Stimulated activated CD8-positive, alpha-beta memory T cell treated with anti-CD3 and anti-CD28 coated beads, Interleukin-4, amount 100 ng/mL, for 4 hours (primary cell): ENCODE measurements at places on chromosomes 3 and 15.

GRCh38 chr3:127070776-127071175 is 87.9 kb downstream of the PLXNA1 start:
- DNase-seq = no peak

DNA sequence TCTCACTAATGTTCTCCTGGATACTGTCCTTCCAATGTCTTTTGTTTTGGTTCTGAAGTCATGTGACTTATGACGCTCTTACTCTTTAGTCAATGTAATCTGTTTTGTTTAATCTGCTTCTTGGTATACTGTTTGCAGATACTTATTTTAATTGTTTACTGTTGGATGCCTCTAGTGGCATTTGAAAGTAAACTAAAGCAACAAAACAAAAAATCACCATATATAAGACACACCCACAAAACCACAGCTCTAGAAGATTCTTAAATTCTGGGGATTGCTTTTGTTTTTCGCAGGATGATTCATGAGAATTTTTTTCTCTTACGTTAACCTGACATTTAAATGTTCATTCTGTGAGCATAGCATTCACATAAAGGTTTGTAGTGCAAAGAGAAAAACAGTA is 16.8 kb downstream of the SLC25A26 start:
- no peak for DNase-seq

- DNase-seq = no peak
These were observed 268.6 kb downstream of the RORA start for GRCh38 chr15:60960517-60960916.

DNA sequence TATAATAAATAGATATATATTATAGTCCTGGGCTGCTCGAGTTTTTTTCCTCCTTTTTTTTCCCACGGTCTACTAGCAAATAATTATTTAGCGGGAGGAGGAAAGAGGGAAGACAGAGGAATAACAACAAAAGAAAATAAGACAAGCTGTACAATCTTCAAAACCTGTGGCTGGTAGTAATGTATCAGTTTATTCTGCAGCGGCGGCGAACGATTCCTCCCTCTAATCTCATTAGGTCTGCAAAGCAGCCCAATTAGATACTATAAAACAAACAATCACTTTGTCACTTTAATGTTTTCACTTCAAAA is 390 bp upstream of the TLE3 start:
- DNase-seq = no peak

DNA sequence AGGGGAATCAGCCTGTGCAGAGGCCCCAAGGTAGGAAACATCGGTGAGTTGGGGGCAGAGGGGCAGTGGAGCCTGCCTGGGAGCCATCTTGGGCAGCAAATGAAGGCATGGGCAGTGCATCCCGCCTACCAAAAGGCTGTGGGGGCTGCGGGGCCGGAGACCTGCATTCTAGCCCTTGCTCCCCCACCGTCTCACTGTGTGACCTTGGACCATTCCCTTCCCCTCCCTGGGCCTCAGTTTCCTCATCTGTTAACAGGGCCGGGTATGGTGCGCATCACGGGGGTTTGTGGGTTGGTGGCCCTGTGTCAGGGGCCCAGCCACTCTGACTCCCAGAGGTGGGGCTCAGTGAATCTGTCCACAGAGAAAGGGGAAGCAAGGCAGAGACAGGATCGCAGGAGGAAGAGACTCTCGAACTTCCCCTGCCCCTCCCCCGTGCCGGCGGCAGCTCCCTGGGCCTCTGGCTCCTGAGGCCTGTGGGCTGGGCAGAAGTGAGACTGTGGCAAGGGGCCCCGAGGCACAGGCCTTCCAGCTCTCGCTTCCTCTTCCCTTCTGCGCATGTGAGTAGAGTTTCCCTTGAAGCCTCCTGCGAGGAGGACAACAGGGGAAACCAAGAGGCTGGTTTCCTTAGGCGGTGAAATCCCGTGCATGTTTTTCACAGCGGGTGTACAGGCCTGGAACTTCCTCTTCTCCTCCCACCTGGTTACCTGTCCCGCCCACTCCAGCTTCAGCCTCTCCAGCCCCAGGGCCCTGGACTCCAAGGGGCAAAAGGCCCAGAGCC is 42.9 kb downstream of the IDH2 start:
- peak; percentile 16 for DNase-seq

GRCh38 chr15:78363381-78363734 is 23.2 kb downstream of the CRABP1 start:
- DNase-seq = no peak

GRCh38 chr3:129560911-129561594 is 18.1 kb downstream of the H1-8 start:
- DNase-seq = no peak

DNA sequence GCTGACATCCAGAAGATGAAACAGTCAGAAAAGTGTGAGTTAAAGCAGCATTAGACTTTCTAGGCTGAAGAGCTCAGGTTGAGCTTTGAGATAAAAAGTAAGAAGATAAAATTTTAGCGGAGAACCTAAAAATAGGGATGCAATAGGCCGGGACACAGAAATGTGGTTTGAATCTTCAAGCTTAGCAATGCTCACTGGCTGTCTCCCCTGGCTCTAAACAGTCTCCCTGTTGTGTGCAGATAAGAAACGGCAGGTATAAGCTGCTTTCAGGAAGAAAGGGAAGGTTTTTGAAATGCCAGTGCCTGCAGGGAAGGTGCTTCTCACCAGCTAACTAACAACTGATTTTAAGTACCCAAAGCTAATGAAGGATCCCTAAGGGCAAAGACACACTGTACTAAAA is 718.7 kb upstream of the SGO1 start:
- no peak for DNase-seq

DNA sequence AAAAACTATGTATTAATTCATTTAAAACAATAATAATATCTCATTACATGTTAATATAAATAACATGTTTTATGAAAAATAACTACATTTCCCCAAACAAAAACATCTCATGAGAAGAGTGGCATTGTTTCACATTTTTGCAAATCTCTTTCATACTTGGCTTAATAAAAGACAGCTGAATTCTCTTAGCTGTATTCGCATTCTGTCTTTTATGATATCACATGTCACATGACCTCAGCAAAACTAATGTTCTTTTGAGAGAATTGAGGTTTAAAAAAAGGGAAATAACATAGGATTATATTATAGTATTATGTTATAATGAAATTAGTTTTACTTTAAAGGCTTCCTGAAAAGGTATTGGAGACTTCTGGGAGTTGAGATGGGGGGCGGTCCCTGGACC is 48.4 kb upstream of the SPPL2A start:
- no peak for DNase-seq

DNA sequence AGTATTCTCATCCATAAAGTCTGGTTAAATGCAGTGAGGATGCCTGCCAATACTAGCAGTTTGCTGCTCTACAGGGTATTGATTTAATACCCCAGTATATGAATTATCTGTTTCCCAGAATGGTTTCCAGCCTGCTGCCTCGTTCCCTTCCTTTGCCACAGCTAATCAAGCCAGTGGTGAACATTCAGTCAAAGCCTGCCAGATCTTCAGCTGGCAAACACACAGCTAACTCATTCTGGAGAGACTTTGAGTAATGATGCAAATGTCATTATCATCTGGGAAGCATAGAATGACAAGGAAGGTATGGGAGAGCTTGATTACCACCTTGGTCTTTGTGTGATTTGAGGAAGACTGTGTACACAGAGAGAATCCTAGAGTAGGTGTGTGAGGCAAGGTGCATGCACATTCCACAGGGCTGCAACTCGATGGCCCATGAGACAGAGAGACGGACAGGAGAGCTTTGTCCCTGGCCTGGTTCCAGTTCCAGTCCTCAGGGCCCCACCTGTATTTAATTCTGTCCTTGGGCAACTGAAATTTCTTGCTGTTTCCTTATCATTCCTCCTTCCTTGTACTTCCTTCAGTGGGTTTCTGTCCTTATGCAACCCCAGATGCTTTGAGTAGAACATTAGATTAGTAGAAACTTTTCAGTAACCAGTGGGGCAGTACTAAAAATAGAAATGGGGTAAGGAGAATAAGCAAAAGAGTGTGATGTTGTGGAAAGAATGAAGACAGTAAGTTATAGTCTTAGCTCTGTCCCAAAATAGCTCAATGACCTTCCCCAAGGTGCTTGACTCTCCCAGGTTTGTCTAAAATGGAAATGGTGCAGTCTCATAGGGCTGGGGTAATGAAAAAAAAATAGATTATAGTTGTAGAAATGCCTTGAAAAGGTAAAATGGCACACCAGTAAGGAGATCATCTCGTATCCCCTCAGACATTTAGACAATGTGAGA is 72.5 kb downstream of the MITF start:
- no peak for DNase-seq

- DNase-seq = no peak
These were observed 514.3 kb upstream of the PPP2R3A start for GRCh38 chr3:135451037-135451785.

DNA sequence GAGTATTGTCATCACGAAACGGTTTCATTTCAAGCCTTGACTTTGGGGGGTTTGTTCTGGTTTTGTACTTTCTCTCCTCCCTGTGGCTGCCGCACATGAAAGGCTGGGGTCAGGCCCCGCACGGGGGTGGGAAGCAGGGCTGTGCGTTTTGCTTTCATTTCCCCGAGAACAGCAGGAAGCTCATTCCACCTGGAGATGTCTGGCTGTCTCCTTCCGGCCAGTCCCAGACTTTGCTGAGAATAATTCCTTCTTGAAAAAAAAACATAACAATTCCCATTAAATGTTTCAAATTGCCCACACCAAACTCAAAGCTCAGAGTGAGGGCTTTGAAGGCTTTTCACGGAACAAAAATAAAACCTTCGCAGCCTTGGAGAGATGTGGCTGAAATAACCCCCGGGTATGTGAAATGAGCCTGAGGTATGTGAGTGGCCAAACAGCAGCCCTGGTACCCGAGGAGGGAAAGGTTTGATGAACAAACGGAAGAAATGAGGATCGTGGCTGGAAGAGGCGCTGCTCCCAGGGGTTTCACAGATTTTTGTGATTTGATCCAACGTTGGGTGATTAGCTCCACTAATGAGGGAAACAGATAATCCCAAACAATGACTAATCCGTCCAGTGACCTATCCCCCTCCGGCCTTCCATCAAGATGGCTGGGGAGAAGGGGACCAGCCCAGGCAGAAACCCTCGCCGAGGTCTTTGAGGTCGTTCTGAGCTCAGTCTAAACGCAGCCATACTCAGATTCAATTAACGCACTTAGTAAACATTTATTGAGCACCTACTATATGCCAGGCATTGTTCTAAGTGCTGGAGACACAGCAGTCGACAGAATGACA is 126.9 kb upstream of the MEF2A start:
- no peak for DNase-seq

GRCh38 chr3:197522881-197523441 is 32.8 kb downstream of the BDH1 start:
- DNase-seq = no peak

DNA sequence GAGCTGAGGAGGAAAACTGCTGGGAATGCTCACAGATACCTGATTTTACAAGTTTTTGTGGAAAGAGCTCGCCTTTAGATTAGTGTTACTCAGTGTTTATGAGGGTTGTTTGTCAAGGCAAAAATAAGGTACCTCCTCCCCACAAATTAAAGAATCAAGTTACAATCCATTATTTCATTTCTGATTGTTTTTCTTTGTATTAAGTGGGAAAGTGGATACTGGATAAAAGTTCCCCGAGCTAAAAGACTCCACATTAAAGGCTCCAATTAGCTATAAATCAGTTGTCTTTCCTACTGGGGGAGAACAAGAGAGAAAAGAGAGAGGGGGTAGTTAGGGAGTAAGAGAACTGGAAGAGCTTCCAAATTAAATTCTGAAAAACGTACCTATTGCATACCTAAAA is 1.9 kb downstream of the ALDH1A2 start:
- no peak for DNase-seq

DNA sequence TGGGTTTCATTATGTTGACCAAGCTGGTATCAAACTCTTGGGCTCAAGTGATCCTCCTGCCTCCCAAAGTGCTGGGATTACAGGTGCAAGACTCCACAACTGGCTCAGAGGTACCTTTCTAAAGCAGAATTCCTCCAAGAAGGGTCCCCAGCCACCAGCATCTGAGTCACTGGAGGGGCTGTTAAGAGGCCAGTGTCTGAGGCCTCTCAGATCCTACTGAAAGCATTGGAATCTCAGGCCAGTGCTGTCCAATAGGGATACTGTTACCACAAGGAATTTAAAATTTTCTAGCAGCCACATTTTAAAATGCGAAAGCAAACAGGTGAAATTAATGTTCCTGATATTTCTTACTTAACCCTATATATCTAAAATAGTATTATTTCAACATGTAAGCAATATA is 1.3 kb downstream of the CAV3 start:
- no peak for DNase-seq

DNA sequence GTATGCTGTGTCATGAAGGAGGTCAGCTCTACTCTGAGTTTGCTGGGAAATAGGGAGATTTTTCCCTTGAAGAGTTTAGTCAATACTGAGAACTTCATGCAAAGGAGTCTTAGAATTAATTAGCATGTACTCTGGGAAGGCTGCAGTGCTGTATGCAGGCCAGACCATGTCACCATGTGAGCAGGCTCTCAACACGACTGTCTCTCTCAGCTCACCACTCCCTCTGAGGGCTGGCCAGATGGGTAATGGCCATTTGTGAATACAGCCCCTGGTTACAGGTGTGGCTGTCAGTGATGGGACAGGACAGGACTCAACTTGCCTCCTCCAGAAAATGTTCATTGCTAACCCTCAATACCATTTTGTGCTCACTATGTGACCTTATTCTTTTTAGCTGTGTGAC is 5.1 kb upstream of the CERS3 start:
- no peak for DNase-seq

- no peak for DNase-seq
These were observed 397.6 kb downstream of the FOXP1 start for GRCh38 chr3:71185733-71186455.

DNA sequence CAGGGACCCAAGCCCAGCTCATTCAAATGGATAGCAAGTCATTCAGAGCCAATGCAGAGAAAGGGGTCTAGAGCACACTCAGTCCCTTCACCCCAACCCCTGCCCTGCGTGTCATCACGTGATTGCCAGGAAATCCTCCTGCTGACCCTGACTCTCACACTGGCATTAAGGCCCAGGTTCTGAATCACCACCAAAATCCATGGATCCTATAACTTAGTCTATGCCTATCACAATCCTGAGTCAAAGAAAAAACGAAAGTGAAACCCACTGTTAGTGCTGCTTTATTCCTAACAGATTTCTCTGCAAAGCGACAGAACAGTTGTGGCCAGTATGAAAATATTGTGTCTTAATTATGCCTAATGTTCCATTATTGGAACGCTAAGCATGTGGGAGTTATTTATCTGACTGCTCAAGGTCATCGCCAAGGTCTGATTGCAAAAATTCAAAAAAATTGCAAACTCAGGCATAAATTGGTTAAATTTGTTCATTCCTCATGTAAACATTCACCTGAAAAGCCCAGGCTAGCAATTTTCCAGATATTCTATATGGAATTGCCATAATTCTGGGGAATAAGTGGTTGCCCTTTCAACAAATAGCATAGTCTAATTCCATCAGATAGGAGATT is 108.7 kb upstream of the EIF1B start:
- no peak for DNase-seq

DNA sequence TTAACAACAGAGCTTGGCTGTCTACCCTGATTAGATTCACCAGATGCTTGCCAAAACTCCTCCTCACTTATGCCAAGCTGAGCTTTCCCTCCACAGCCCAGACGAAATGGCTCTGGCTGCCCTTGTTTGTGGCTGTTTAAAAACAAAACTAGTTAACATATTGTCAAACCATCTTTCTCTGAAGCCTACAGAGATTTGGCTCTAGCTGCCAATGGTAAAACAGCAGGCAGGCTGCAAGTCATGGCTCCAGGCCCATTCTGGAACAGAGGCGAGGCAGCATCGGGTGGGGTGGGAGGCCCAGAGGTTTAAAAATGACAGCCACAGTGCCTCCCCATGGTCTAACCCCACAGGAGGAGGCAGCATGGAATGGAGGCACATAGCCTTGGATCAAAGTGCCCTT is 75.9 kb downstream of the SCN5A start:
- DNase-seq = no peak
